Muscle of back (tissue), 13 donors: ENCODE measurements at places on chromosomes 12 and 14. TPM values are rescaled to one million over a fixed set of nuclear protein-coding genes. Genes with fewer than 3 reads are reported as not detected.

GRCh38 chr12:98911396-98911795, 266.3 kb downstream of the APAF1 start:
- no peak for DNase-seq

DNA sequence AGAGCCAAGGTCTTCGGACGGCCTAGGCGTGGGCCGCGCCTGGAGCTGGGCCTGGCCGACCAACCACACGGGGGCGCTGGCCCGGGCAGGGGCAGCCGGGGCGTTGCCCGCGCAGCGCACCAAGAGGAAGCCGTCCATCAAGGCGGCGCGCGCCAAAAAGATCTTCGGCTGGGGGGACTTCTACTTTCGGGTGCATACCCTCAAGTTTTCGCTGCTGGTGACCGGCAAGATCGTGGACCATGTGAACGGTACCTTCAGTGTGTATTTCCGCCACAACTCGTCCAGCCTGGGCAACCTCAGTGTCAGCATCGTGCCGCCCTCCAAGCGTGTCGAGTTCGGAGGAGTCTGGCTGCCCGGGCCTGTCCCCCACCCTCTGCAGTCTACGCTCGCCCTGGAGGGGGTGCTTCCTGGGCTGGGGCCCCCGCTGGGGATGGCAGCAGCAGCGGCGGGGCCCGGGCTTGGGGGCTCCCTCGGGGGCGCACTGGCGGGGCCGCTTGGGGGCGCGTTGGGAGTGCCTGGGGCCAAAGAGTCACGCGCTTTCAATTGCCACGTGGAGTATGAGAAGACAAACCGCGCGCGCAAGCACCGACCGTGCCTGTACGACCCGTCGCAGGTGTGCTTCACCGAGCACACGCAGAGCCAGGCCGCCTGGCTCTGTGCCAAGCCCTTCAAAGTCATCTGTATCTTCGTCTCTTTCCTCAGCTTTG, 4.4 kb upstream of the SHMT2 start:
- DNase-seq: no peak

DNA sequence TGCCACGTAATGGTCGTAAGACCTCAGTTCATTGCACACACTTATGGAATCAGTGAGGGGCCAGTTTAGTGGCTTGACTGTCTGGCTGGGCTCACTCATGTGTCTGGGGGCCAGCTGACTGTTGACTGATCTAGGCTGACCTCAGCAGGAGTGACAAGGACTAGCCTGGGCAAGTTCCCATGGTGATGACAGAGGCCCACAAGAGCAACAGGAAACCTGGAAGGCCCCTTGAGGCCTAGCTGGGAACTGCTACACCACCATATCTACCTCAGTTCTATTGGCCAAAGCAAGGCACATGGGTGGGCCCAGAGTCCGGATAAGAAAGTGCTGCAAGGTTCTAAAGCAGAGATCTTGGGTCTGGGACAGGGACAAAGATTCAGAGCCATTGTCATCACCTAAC, 21.3 kb upstream of the RFLNA start:
- no peak for DNase-seq

GRCh38 chr14:25103271-25103670, 53.3 kb upstream of the STXBP6 start:
- no peak for DNase-seq

DNA sequence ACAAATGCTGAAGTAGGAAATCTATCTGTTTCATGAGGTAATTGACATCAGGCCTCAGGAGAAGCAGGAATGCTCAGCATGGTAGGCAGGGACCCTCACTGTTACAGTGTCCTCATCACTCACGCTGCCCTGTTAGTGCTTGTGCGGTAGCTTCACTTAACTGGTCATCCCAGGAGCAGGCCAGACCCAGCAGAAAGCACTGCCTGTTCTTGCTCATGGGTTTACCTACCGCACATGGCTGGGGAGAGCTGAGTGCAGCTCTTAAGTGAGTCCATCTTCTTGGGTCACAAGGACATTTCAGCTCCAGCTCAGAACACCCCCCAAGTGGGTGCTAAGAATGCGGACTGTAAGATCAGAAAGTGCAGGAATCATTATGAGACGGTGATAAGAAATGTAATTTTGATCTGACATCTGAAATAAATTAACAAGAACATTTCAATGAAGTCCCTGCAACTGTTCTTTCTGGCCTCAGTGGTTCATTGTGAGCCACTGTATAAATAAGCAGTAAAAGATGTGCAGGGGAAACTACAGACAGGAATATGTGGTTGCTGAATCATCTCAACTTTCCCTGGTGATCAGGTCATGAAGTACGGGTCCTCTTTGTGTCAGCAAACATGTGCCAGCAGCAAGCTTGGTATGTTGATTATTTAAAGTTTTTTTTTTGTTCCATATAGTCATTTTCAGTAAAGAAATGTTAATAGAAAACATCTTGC, 757.7 kb upstream of the TMEM132C start:
- DNase-seq: peak; percentile 87

DNA sequence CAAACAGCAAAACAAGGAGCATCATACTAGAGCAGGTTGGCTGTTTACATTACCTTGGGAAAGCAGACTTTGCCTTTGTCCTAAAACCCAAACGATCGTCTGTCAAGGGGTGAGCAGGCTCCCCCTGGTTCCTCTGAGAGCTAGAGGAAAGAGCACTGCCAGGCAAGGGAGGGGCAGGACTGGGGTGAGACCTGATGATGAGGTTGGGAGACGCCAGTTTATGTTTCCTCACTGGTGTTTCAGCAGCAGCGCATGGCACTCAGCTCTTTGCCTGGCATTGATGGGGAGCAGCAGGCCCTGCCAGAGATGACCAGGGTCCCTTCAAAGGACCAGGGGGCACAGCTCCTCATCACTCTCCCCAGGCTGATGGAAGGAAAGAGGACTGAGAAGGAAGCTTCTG, 7.9 kb upstream of the KRT2 start:
- DNase-seq: no peak

DNA sequence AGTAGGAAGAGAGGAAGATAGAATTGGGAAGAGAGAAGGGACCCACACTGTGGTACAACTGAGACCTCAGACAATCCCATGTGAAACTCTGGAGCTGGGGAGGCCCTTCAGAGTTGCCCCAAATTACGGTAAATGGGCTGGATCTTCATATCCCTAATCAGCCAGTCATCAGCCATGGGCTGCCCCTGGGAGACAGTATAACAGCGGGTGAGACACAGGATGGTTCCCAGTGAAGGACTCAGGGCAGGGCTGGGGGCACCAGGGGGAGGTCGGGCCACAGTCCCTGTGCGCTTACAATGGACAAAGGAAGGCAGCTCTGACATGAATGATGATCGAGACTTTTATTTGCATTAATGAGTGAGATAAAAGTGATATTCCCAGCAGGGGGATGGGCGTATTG, 74.2 kb upstream of the BDKRB2 start:
- DNase-seq: no peak

Gene TAS2R50
- not detected for polyA plus RNA-seq

Gene C1R
- polyA plus RNA-seq: 99.7 TPM
